ENCODE measurements at places on chromosomes 5 and 9.

DNA sequence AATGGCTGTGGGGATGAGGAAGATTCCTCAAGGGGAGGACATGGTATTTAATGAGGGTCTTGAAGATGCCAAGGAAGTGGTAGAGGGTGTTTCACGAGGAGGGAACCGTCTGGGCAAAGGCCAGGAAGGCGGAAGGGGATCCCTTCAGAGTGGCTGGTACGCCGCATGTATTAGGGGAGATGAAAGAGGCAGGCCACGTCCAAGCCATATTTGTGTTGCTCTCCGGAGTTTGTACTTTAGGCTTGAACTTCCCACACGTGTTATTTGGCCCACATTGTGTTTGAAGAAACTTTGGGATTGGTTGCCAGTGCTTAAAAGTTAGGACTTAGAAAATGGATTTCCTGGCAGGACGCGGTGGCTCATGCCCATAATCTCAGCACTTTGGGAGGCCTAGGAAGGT, 1.2 kb downstream of the FXN start:
- no peak for DNase-seq

- no peak for DNase-seq
Observed at GRCh38 chr9:85157772-85158171, 488.2 kb downstream of the NTRK2 start.

- no peak for DNase-seq
Observed at GRCh38 chr5:172549696-172550095, 91.4 kb upstream of the NEURL1B start.

- no peak for DNase-seq
Observed at GRCh38 chr5:111667128-111667736, 89.8 kb downstream of the NREP start.

DNA sequence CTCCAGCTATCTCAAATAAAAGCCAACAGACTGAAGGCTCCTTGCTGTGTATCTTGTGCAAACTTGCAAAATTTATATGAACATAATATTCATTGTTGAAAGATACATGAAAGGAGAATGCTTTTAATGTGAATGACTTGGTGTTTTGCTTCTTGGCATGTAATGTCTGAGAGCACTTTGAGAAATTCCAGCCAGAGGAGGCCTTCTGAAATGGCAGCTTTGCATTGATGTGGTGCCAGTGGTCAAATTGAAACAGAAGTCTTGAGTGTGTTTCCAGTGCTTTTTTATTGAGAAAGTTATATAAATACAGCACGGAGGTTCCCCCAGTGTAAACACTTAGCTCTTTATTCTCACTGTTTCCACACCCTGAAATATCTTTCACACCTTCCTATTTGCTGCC, 182.1 kb downstream of the ADCY2 start:
- no peak for DNase-seq

DNA sequence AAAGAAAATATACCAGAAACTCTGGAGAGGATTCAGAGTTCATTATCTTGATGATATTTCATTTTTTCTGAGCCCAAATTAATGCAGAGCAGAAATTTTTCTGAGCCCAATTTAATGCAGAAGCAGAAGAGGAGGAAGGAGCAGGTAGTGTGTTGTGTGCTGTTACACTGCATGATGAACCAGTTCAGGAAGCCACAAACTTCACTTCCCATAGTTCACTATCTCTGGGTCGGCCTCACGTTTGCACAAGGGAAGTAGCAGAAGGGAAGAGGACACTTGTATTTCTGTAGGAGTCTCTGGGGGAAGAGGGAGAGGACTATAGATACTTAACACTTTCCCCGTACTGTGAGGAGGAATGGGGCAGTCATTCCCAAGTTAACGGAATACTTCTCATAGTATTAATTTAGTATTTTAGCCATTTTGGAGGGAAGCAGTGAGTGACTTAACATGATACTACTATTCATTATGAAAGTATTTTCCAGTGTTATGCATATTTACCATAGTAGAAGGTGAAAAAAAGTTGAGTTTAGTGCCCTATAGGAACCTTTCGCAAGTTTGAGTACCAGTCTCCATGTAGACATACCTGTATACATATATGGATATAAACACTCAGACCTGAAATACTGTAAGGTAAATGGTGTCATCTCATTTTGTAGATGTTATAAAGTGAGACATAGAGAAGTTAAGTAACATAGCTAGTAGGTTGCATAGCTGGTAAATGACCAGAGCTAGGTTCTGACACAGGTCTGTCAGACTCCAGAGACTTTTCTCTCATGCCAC, 30.0 kb downstream of the XPA start:
- no peak for DNase-seq

- DNase-seq: no peak
Observed at GRCh38 chr9:24071716-24072115, 245.7 kb upstream of the ELAVL2 start.

- no peak for DNase-seq
Observed at GRCh38 chr5:88678770-88679381, 204.1 kb downstream of the MEF2C start.

- no peak for DNase-seq
Observed at GRCh38 chr9:89038382-89039103, 47.3 kb downstream of the S1PR3 start.

DNA sequence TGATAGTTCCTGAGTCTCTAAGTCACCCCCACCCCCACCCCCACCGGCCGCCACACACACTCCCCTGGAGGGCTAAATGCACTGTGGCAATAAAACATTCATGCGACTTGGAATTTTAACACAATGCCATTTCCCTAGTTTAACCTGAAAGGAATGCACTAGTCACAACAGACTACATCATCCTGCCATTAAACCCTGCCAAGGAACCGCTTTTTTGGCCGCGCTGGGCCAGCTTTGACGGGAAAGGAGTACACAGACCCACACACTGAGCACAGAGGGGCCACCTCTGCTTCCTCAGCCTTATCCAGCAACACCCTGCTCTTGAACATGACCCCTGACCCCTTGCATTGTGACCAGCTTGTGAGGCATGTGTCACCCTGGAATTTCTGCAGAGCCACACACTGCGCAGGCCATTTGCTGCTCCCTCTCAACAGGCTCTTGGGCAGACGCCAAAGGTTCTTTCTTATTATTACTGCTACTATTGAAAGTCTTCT, 165.3 kb downstream of the BNC2 start:
- no peak for DNase-seq

DNA sequence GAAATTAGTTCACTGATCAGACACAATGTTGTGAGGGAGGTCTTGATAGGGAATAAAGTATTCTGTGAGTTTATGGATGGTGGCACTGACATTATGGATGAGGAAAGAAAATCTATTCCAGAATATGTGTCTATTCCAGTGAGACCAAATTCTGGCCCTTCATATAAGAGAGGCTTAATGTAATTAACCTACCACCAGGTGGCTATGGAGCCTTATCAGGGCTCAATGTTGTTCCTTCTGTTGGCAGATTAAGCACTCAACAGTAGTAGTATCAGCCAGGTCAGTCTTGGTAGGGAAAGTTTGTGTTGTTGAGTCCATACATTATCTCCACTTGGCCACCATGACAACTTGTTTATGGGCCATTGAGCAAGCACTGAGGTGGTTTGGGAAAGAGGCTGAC, 41.7 kb upstream of the BARX1 start:
- no peak for DNase-seq

DNA sequence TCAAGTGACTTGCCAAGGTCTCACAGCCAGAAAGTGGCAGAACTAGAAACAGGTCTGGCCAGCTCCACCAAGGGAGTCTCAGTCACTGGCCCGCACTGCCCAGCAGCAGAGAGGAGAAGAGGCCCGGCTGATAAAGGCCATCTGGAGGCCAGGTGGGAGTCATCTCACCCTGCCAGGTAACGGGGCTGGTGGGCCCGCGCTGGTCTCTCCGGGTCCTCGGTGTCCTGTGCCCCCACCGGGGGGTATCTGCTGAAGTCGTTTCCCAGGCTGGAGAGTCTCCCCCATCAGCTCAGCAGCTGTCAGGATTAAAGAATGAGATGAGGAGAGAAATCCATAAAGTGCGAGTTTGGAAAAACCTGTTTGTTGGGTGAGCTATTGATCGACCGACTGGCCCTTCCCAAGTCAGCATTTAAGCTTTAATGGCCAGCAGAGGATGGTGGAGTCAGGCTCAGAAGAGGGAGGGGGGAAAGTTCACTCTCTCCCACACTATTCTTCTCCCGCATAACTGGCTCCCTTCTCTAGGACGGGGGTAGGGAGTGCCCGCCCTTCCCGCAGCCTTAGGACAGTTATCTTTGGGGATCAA, 30.3 kb downstream of the LMX1B start:
- no peak for DNase-seq

DNA sequence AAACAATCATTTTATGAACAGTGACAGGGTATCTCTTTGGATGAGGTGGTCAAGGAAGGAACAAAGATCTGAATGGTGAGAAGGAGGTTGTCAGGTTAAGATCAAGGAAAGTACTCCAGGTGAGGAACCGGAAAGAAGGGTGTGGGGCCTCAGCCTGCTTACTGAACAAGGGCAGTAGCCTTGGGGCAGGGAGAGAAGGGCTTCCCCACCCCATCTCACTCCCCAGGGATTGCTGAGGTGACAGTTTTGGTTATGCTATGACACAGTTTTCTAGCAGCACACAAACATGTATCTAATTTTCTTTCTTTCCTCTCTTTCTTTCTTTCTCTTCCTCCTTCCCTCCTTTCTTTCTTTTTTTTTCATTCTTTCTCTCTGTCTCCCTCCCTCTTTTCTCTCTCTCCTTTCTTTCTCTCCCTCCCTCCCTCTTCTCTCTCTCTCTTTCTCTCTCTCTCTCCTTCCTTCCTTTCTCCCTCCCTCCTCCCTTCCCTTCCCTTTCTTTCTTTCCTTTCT, 4.1 kb upstream of the HDHD3 start:
- DNase-seq: no peak

DNA sequence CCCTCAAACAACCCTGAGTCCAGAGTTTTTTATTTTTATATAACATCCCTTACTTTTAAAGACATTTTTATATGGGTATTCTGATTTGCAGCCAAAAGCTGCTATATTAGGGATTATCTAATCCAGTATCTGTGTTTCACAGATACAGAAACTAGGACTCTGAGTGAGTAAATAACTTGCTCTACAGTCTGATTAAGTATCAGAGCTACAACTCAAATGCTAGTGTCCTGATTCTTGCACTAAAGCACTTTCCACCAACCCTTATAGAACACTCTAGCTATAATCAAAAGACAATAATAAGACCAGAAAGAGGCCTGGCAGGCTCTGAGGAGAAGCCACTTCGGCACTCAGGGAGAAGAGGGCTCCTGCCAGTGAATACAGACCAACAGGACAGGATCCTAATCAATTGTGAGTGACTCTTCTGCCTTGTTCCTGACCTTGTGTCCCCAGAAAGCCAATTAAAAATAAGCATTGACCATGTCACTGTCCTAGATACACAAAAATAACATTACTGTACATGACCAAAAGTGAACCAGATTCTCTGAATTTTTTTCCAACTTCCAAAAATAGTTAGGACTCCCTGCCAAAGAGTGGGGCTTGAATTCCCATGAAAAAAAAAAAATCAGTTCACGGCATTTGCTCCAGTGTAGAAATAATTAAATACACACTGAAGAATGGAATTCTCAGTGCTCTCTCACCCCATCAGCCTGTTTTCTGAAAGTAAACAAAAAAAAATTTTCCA, 63.6 kb upstream of the MAP3K1 start:
- DNase-seq: no peak

- DNase-seq: no peak
Observed at GRCh38 chr5:173535166-173535975, 81.1 kb downstream of the BOD1 start.

DNA sequence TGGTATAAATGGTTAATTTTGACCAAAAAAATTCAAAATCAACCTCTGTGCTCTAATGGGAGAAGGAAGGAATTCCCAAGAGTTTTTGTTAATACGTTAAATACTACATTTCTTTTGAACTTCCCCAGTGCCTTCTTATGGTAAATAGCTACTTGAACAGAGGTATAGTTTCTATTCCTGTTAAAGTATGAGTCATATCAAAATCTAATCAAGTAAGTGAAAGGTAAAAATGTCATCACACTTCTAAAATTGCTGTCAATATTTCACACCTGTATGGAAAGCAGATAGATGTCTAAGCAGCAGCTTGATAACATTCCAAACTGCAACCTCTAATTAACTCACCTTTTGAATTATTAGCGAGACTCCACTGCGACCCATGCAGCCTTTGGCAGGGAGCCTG, 214.1 kb upstream of the MEF2C start:
- DNase-seq: no peak

DNA sequence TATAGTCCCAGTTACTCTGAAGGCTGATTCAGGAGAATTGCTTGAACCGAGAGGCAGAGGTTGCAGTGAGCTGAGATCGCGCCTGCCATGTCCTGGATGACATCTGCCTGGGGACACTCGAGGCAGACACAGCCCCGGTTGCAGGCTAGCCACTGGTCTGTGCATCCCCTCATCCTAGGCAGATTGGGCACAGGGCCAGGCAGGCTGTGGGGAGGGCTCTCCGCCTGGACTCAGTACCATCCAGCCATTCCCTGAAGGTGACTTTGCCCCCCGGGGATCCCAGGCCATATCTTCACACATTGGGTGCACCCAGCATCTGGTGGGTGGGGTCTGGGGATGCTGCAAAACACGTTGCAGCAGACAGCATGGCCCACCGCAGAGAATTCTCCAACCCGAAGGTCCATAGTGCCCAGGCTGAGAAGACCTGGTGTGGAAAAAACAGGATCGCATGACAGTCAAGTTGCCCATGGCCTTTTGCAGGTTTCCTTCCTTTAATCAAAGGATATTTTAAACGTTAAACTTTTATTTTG, 50.9 kb upstream of the SUSD3 start:
- DNase-seq: no peak

- DNase-seq: no peak
Observed at GRCh38 chr5:52787600-52788504, at the start of the genes ITGA1 and PELO. Gene ITGA1 (plus strand): TSS chr5:52787916. CDS start chr5:52788354, 438 bp downstream. Gene PELO (plus strand): TSS chr5:52787916. CDS start chr5:52800395, 12,479 bp downstream.

DNA sequence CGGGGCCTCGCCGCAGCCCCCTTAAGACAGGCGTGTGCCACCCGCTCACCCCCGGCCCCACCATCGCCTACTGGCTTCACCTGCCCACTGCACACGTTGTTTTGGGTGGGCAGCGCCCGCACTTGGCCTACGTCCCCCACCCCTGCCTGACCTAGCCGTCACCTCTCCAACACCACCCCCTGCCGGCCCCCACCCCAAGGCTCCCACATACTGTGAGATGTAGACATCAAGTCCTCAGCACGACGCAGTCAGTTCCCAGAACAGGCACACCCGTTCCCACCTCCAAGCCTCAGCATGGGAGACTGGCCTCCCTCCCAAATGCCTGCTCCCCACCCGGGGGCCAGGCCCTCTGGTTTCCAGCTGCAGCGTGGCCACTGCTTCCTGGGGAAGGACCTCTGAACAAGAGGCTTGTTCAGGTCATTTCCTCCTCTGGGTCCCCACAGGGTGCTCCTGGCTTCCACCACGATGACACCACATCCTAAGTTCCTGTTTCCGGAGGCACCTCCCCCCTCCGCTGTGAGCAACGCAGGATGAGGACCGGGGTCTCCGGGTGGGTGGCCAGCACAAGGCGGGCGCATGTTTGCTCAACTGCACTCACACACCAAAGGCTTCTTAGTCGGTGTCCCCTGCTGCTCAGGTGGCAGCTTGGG, 11.3 kb downstream of the DBN1 start:
- DNase-seq: no peak

All from NCI-H1092 (cell line).